ENCODE measurements at places on chromosomes 3 and 15.

GRCh38 chr15:61226361-61227256 lies 2.5 kb downstream of the RORA start:
- no peak for DNase-seq

- peak; percentile 92 for DNase-seq
These were observed 67.9 kb downstream of the VGLL3 start for GRCh38 chr3:86923071-86923491.

DNA sequence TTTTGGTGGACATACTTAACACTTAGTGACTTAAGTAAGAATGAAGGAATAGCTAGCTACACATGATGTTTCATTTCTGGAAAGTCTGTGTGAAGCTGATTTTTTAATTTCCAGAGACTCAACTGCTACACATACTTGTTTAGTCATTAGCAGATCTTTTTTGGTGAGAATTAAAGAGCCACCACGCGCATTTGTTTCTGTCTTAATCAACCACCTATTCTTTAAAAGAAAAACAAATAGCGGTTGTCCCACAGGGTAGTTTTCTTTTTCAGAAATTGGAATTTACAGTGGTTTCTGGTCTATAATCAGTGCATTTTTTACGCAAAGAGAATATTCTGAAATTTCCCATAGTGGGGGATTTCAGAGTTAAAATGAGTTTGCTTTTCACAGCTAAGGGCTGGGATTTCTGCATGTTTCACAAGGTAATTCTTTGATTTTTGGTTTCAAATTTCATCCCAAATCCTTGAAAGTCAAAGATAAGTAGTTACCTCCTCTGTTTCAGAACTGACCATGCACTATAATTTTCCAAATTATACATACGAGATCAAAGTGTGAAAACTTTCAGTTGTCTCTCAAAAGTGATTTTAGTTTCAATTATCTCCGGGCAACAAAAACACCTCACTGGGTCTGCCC lies 631.0 kb upstream of the GRM7 start:
- no peak for DNase-seq

GRCh38 chr3:138433892-138434275 lies 532 bp upstream of the ESYT3 start:
- no peak for DNase-seq

DNA sequence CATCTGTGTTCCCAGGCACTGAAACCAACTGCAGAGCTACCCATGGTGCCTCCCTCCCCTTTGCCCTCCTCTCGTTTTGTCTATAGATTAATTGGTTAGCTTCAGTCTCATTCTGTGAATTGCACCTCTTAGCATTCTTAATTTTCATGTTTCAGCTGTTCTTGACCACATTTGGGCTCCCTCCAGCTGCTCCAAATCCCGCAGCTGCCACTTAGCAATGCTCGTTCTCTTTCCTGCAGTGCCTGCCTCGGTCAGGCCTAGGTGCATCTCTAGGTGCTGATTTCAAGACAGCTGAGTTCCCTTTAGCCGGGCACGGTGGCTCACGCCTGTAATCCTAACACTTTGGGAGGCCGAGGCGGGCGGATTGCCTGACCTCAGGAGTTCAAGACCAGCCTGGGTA lies 47.0 kb upstream of the SMAD3 start:
- no peak for DNase-seq

DNA sequence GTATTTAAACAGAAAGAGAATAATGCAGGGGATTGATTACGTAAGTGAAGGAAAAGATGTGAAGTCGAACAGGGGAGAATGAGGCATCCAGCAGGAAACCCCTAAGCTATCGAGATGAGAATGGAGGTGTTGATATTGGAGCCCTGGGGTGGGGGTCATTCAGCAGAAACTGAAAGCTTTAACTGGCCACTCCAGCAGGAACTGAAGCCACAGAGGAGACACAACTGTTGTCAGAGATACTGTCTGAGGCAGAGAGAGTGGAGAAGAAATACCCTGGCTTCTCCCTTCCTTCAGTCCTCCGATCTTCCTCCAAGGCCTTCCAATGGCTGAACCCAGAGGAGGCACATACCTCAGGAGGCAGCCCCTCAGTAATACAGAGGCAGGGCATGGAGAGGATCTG lies 152.4 kb downstream of the THRB start:
- DNase-seq = no peak

DNA sequence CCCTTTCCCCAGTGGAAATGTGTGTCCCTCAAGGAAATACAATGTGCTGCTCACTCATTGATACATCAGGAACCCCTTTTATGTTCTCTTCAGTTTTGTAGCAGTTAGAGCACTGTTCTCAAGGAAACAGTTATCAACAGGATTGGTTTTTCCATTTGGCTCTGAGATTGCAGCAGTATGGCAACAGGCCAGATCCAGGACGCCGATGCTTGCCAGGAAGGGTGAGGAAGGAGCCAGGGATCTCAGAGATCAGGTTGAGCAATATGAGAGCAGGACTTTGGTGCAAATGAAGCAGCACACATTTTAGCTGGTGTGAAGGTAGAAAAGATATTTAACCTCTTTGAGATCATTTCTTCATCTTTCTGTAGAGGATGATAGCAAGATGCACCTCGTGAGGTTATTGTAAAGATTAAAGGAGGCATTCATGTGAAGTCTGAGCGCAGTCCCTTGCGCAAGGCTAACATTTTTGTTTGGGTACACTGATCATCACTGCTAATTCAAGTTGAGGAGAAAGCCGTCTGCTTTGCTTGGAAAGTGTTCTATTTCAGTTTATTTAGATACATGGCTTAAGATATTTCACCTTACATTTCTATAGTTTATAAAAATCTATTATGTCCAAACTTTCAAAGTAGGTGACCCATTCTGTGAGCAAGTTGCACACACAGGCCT lies 68.5 kb downstream of the KCNH8 start:
- DNase-seq = no peak

DNA sequence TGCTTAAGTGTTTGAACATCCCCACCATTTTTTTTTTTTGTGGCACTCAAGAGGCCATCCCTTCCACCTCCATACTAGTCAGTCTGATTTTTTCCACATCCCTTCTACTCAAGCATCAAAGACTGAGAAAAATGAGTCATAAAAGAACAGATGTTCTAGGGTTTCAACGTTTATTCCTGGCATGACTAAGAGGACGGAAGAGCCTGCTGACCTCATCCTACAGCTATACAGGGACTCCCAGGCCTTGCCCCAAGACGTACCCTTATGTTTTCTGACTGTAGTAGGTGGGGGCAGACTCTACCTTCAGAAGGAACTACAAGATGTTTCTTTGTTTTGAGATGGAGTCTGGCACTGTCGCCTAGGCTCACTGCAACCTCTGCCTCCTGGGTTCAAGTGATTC lies 3.3 kb upstream of the ITPKA start:
- peak; percentile 96 for DNase-seq

DNA sequence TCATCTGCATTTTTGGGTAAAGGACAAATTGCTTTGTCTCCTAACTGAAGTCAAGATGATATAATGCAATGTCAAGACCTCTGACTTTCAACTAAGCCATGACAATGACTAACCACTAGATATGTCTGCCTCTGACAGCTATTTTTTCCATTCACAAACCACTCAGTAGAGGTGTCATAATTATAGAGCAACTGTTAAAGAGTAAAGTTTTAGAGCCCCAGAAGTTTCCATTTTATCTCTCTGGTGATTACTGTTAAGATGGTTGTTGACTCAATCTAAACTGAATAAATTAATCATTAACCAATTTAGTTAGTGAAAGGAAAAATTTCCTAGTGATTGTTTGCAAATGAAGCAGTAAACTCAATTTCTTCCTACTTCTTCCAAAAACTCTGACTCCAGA lies 779.9 kb downstream of the GRM7 start:
- no peak for DNase-seq

DNA sequence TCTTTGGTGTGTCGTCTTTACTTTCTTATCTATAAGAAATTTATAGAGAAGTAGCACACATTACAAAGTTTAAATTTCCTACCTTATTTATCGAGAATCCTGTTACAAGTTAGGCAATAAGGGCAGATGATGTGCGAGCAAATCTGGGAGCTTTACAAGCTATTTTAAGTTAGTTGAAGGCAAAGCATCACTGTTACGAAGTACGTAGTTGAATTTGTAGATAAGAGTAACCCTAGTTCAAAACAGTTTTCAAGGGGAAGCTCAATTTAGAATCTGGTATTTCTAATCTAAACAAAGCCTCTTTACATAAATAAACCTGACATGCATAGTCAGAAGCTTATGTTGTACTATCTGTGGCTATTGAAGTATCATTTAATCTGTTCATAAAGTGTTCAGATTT lies 8.4 kb downstream of the KBTBD8 start:
- DNase-seq = peak; percentile 90

DNA sequence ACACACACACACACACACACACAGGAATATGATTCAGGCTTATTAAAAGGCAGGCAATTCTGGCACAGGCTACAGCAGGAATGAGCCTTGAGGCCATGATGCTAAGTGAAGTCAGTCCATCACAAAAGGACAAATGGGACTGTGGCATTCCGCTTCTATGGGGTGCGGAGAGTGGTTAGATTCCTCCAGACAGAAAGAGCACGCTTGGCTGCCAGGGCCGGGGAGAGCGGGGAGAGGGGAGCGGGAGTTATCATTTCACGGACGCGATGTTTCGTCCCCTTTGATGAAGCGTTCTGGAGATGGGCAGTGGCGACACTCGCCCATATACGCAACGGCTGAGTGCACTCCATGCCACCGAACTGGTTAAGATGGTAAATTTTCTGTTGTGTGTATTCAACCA lies 58.5 kb upstream of the FAM174B start:
- peak; percentile 32 for DNase-seq

GRCh38 chr3:147940405-147941193 lies 531.4 kb downstream of the ZIC1 start:
- peak; percentile 48 for DNase-seq

- DNase-seq = no peak
These were observed 69.1 kb downstream of the MAGEF1 start for GRCh38 chr3:184642631-184643285.

DNA sequence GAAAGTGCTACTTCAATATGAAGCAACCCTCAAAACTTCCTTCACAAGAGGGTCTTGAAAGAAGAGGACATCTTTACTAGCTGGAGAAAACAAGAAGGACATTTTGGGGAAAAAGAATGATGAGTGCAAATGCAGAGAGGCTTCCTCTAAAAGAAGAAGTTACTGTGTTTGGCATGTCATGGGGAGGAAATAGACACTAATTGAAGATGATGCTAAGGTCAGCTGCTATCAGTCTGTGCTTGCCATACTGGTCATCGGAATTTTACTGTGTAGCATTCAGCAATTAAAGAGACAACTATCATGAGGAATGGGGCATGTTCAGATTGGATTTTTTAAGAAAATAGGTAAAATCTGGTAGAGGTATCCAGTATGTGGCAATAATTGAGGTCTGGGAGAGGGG lies 60.0 kb downstream of the THRB start:
- DNase-seq = no peak

GRCh38 chr3:130661140-130661891 lies 85.3 kb downstream of the PIK3R4 start:
- peak; percentile 51 for DNase-seq

DNA sequence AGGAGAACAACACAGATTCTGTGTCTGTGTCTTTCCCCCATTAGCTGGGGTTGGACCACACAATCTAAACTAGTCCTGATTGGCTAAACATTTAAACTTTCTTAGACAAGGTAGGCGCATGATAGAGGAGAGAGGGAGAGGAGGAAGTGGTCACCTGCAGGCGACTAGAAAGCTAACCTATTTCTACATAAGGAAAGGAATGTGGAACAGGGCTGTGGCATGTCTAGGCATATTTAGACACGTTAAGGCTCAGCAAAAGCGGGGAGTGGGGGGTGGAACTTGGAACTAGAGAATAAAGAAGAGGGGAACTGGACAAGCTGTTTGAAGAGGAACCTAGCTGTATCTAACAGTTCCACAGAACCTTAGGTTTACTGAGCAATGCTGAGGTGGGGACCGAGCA lies 12.8 kb downstream of the LRRC28 start:
- no peak for DNase-seq

GRCh38 chr15:94610069-94610468 lies 378.7 kb downstream of the MCTP2 start:
- DNase-seq = no peak

DNA sequence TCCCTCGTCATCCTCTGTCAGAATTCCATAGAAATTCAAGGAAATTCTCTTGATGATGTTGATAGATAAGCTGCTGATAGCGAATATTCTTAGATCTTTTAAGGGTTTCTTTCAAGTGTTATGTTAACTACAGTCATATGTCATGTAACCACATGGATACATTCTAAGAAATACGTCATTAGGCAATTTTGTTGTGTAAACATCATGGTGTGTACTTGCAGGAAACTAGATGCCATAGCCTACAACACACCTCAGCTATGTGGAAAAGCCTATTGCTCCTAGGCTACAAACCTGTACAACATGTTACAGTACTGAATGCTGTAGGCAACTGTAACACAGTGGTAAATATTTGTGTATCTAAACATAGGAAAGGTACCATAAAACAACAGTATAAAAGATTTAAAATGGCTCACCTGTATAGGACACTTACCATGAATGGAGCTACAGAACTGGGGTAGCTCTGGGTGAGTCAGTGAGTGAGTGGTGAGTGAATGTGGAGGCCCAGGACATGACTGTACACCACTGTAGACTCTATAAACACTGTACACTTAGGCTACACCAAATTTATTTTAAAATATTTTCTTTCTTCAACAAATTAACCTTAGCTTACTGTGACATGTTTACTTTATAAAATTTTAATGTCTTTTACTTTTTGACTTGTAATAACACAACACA lies 34.6 kb downstream of the GLDN start:
- DNase-seq = peak; percentile 52

DNA sequence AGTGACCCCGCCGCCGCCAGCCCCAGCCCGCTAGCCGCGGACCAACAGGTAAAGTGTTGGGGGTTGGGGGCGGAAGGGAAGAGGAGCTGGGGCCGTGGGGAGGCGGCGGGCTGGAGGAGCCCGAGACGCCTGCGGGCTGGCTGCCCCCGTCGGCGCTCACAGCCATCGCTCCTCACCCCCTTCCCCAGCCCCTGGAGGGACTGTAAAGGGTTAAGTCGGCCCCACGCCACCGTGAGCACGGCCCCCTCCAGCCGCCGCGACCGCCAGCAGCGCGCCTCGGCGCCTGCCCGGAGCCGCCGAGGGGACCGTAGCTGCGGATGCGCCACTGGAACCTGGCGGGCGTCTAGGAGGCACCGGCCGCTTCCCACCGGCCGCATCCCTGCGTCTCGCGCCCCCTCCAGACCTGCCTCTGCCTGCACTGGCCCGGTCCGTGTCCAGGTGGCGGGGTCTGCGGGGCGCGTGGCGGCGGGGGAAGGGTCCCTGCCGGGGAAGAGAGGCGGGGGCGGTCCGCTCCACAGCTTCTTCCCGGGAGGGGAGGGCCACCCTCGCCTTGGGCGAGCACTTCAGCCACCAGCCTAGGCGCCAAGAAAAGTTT lies 522 bp downstream of the MED12L start:
- DNase-seq = no peak

DNA sequence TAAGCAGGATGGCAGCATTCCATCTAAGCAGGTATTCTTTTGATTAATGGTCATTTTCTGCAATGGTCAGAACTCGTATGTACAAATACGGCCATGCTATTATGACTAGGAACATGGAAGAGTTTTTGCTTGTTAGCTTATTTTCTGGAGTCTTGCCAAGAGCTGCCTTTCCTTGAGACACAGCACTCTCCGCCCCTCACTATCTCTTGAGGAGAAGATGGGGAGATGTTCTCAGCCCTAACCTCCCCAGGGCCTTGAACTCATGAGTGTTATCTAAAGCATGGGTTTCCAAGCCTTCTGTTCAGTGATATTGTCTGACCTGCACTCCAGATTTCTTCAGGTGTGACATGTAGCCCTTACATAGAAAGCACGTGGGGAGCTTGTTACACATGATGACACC lies 65.9 kb upstream of the ACTC1 start:
- DNase-seq = no peak
